ENCODE measurements at places on chromosomes 4 and X.

DNA sequence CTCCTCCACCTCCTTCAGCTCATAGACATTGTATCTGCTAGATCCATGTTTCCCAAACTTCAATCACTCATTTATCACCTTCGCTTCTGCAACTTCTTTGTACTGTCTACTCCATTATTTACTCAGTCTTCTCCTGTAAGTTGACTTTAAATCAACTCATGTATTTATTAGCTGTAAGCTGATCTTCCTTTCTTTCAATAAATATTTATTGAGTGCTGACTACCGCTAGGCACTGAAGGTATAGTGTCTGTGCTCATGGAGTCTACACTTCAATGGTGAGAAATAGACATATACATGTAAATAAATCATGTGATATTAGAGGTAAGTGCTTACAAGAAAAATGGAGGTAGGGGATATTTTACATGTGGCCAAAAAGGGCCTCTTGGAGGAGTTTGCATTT lies 74.6 kb downstream of the RASL11B start:
- no peak for DNase-seq

DNA sequence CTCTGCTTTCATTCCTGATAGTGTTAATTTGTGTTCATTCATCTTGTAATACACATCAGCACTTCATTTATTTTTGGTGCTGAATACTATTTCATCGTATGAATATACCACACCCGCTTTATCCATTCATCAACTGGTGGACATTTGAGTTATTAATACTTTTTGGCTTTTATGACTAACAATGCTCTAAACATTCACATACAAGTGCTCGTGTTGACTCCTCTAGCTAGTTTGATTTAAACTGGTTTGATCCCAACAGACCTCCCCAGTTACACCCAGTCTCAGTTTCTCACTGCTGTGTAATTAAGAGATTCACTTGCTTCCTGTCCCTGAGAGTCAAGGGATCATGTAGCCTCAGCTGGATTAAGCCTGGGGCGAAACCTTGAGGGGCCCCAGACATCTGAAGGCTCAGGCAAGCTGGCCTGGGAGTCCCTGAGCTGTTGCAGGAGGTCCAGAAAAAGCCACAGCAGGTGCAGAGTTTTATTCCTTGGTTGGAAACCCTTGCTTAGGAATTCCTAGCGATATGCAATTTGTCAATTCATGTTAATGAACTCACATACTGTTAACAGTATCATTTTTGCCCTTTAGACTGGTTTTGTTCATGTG lies 52.8 kb upstream of the CLDN24 start:
- DNase-seq = no peak

DNA sequence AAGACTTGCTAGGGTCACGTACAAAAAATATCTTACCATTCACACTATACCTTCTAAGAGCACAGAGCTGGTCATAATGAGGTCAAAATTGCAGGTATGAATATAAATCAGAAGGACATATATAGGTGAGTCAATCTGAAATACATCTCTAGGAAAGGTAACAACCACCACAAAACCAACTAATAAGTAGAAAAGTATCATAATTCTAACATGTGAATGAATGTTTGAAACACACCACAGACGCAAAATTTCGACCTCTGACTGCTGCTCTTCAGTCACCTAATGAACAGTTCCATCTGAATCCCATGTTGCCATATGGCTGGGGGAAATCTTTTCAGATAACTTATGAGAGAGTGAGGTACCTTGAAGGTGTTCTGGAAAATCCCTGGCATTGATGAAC lies 22.1 kb downstream of the STAP1 start:
- DNase-seq = no peak

DNA sequence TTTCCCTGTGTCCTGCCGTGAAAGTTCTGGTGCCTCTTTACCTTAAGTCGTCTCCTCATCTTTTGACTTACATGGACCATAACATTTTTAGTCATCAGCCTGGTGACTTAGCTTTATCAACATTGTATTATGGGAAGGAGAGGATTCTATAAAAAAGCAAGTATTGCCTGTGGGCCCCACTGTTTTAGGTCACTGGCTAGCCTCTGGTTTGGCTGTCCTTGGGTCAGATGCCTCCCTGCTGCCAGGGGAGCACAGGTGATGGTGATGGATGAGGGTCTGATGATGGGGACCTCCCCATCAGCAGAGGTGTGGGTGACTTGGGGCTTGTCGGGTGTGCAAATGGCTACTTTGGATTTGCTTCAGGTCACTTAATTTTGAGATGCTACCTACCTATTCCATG lies 51.8 kb downstream of the FAM193A start:
- no peak for DNase-seq

DNA sequence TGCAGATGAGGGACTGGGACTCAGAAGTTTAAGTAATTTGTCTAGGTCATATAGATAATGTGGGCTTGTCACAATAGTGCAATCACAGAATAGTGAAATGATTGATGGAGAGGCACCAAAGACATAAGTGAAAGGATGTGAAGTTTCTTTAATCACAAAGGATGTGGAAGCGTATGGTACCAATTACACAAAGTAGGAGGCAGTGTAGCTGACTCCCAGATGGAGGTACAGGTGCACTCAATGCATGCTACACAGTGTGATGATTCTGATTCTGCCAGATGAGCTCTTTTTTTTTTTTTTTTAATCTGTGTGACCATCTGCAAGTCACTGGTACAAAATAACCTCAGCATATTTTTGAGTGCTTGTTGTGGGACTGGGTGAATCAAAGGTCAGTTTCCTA lies 411.3 kb downstream of the SPRY1 start:
- DNase-seq = no peak

GRCh38 chr4:33625748-33626147 lies 2618.6 kb downstream of the ARAP2 start:
- peak; percentile 35 for DNase-seq

GRCh38 chr4:38514465-38515146 lies 149.4 kb upstream of the KLF3 start:
- DNase-seq = no peak

Data from stomach (tissue), 19 donors.